ENCODE measurements at places on chromosomes 13 and 19.

- DNase-seq = no peak
Observed at GRCh38 chr13:61036715-61037114, 378.9 kb downstream of the PCDH20 start.

GRCh38 chr19:46546194-46546896 lies 50.7 kb upstream of the PNMA8B start:
- DNase-seq = peak; percentile 8

DNA sequence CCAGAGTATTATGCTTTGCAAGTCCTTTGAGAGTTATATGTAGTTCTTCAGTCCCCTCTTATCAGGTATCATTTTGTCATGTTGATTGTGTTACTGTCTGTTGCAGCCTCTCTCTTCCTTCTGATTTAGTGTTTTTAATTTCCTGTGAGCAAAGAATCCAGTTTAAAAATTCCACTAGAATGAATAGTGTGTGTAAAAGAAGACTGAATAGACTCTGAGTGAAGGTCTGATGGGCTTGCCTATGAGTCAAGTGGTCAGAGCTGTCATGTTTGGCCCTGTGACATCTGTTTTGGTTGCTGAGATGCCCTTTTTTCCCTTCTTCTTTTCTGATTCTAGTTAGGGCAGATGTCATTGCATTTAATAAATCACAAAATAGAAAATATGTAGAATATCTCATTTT lies 23.3 kb upstream of the KCTD4 start:
- no peak for DNase-seq

GRCh38 chr13:66795636-66796035 lies 434.5 kb downstream of the PCDH9 start:
- DNase-seq = peak; percentile 83

DNA sequence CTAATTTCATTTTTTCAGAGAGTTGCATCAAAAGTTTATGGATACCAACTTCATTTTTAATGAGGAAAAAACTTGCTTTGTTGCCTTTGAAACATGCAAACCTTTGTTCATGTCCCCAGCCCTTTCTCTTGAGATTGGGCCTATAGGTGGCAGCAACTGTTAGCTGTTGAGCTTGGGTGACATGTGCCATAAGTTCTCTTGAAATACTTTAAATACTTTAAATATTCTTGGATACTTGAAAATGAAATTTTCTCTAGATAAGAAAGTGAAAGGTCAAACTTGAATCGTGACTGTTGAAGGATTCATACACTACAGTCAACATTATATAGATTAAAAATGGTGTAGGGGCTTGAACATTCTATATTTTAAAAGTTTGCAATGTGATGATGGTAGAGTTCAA lies 294.9 kb downstream of the NDFIP2 start:
- DNase-seq = no peak
